D341Med (cell line): ENCODE measurements at places on chromosomes 2 and 18.

- DNase-seq, result no peak
These were observed 164.3 kb downstream of the TWIST2 start for GRCh38 chr2:239012228-239012627.

- no peak for DNase-seq
These were observed 78.9 kb downstream of the UXS1 start for GRCh38 chr2:106115250-106115649.

- DNase-seq, result no peak
These were observed 403.8 kb upstream of the ID2 start for GRCh38 chr2:8277921-8278571.

- DNase-seq, result no peak
These were observed 235.0 kb downstream of the LOXHD1 start for GRCh38 chr18:46421973-46422551.

DNA sequence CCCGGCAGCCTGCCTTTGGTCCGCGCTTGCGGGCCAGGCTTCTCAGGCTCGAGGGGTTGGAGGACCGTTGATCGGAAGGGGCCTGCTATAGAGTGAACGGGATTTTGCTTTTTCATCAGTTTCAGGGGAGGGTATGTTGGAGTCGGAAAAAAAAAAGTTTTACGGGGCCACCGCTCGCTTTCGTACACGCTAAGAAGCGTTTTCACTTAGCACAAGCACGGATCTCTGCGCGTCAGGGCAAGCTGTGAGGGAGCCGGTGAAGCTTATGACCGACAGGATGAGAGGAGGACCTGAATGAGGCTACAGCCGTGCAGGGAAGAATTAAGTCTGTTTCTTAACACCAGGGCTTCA lies 443 bp downstream of the CPSF3 start:
- DNase-seq, result no peak

DNA sequence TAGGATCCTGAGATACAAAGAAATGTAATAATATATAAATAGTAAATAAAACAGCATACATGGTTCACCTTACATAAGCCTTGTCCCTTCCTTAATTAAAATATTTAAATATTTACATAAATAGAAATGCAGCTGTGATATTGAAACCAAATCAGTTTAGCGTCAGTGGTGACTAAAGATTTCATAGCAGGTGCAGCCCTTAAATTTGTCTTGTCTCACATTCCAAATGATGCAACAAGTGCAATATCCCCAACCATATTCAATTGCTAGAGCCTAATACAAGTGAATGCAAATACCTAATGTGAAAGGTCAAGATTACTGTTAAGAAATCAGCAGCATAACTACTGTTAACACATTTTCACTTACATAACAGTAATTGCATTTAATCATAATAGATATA lies 539.5 kb downstream of the NYAP2 start:
- no peak for DNase-seq

- DNase-seq, result no peak
These were observed 3.4 kb upstream of the CYP1B1 start for GRCh38 chr2:38079116-38080052.

DNA sequence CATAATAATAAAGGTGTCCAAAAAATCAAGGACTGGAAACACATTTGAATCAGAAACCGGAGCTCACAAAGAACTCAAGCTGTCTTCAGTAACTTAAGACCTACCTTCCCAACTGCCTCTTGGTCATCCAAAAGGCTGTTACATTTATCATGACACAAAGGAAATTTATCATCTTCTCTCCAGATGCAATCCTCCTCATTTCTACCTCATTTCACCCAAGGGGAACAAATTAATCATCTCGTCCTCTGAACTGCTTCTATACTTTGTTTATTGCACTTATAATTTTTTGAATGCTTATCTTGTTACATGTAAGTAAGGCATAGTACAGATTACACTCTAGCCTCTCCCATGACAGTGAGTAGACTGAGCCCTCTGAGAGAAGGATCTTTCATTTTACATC lies 105.1 kb upstream of the RGPD4 start:
- DNase-seq, result no peak

GRCh38 chr2:149894226-149894625 lies 306.7 kb upstream of the MMADHC start:
- no peak for DNase-seq

DNA sequence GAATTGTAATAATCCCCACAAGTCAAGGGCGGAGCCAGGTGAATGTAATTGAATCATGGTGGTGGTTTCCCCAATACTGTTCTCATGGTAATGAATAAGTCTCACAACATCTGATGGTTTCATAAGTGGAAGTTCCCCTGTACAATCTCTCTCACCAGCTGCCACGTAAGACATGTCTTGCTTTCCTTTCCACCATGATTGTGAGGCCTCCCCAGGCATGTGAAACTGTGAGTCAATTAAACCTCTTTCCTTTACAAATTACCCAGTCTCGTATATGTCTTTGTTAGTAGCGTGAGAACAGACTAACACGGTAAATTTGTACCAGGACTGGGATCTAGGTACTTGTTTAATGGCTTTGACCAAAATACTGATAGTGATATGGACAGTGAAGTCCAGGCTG lies 744.3 kb upstream of the REG3G start:
- no peak for DNase-seq

DNA sequence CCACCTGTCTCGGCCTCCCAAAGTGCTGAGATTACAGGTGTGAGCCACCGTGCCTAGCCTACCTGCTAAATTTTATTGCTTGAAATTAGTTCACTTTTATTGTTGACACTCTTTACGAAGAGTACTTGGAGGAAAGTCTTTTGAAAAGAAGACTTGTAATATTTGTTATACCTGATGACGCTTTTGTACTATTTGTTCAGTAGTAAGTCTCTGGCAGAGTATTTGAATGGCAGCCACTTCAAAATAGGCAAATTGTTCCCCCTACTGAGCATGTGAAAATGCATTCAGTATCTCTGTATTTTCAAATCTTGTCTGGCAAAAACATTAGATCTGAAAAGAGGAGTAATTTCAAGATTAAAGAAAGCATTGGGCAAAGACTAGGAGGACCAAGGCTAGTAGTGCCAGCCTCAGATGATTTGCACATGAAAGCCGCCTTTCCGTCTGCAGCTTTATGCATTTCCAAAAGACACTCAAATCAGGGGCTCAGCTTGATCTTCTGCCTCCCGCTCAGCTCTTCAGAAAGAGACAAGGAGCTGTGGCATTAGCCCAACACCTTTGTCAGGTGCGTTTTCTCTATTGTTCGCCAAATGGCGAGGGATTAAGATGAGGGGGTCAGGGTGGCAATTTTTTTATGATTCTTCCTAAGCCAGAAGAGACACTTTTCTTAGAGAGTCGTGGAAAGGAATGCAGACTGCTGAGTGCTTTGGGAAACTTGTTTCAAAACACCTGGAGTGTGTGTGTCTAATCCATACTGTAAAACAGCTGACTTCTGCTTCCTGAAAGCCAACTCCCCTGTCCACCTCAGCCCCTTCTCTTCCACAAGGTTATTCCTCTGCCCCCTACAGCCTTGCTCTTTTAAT lies 18.8 kb upstream of the FOXI3 start:
- DNase-seq, result no peak

DNA sequence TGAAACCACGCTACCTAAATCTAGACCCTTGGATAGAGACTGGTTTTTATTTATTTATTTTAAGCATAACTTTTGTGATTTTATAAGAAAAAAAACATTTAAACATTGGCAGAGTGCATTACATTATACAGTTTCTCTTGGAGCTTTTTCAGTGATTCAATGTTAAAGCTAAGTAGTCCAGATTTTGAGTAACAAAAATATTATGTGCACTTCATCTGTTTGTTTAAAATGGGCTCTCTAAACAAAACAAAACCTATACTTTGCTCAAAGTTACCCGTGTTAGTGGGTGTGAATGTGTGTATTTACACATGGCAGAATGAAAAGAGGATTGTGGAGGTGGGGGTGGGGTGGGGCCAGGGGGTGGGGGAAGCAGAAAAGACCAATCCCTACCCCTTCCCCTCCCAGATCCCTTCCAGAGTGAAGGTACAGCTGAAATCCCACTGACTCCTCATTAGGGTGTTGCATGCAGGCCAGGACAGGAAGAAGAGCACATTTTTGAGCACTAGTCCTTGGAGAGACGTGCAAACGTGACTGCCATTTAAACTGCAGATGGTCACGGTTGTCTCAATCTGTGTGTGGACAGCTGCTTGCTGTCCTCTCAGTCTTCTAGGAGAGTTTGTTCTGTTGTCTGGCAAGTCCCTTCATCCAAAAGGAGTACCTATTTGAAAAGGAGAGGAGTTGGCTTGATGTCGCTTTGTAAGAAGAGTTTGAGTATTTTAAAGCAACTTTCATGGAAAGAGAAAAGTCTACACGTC lies 303.0 kb downstream of the ICOS start:
- DNase-seq, result no peak

GRCh38 chr2:149652526-149652925 lies 65.0 kb upstream of the MMADHC start:
- no peak for DNase-seq

DNA sequence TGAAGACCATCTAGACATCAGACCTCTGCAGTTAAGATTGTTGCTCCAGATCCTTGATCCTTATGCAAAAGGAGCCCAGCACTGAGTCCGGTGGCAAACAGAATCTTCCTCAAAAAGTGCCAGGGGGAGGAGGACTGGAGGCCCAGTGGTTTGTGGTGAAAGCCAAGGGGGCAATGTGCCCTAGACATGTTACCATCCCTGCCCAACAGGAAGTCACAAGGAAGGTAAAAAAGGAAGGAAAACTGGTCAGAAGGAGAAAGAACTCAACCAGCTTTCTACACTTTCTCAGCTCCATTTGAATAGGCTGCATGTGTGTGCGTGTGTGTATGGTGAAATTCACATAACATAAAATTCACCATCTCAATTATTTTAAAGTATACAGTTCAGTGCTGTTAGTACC lies 25.0 kb upstream of the KDM3A start:
- no peak for DNase-seq

GRCh38 chr2:238444242-238444641 lies 17.5 kb downstream of the ASB1 start:
- DNase-seq, result no peak

GRCh38 chr2:60094450-60094929 lies 459.0 kb downstream of the BCL11A start:
- no peak for DNase-seq

- no peak for DNase-seq
These were observed 174.6 kb downstream of the HAUS1 start for GRCh38 chr18:46278481-46279465.

- DNase-seq, result no peak
These were observed 50.7 kb upstream of the LINC00305 start for GRCh38 chr18:64199581-64199980.

GRCh38 chr2:21469564-21469963 lies 345.8 kb downstream of the TDRD15 start:
- DNase-seq, result no peak

DNA sequence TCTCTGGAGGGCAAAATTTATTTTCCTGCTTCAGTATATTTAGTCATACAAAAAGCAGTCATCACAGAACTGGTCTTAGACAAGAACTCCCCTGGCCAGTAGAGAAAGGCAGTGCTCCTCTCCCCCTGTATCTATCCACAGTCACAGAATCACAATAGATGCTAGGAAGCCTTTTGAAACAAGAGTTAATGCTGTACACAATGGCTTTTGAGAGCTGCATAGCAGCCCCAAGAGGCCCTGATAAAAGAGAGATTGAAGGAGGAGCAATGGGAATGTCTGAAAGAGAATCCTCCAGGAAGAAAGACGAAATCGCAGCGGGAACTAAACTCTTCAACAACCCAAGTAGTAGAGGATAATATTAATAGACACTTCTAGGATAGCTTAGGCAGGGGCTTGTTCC lies 330.2 kb downstream of the RBM43 start:
- DNase-seq, result no peak

- DNase-seq, result no peak
These were observed 139.3 kb downstream of the KLHL29 start for GRCh38 chr2:23524261-23524706.

GRCh38 chr2:175957845-175958244 lies 44.2 kb downstream of the LNPK start:
- DNase-seq, result no peak

DNA sequence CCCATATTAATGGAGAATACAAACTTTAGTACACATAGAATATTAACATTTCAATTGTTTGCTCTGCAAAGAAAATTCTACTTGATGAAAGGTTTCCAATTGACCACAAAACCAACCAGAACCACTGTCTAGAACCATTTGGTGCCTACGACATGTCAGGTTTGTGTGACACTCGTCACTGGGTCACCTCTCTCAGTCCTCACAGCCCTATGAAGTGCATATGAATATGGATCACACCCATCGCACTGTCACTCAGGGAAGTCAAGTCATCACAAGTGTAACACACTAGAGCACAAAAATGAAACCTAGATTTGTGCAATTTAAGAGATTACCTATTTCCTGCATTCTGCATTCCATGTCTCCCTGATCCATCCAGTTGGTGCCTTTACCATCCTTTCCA lies 43.7 kb downstream of the PTPN2 start:
- no peak for DNase-seq

DNA sequence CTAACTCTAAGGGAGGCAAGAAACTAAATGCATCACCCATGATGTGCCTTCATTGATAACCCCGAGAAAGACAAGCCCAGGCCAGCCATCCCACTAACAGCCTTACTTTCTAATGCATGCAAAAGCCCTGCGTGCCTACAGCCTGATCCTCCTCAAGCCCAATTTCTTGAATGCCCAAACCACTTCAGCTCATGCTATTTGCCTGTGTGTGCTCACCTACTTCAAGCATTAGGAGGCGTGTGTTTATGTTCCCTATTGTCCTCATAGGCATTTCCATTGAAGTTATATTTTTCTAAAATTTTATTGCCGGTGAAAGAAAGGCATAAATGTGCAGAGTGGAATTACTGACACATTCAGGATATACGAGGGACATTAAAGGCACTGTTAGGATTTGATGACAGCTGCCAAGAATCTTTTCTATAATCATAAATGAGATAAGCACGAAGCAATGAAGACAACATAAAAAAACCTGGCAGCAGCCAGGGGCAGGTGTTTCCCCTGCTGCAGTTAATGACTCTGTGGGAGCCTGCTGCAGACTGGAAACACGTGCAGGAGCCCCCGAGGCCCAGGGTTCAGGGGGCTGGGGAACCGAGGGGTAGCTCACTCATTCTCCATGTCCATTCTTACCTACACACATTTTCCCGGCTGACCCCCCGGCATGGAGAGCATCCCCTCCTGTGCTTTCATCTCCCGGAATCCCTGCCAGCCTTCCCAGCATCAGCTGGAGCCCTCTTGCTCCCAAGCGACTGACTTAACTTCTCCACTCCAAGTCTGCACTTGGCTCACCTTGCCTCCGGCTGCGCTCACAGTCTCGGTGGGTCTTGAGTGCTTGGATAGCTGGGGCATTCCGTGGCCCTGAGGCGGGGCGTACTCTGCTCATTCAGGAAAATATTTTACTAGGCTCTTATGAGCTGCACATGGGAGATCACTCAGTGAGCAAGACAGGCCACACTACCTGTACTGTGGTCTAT lies 292.3 kb upstream of the SIX2 start:
- no peak for DNase-seq
